Activated effector memory CD4-positive, alpha-beta T cell treated with Interleukin-2 at 50 U/mL for 16 hours (primary cell): ENCODE measurements at places on chromosomes 4 and X.

GRCh38 chr4:102036016-102036415 is 245.5 kb downstream of the BANK1 start:
- DNase-seq: no peak

DNA sequence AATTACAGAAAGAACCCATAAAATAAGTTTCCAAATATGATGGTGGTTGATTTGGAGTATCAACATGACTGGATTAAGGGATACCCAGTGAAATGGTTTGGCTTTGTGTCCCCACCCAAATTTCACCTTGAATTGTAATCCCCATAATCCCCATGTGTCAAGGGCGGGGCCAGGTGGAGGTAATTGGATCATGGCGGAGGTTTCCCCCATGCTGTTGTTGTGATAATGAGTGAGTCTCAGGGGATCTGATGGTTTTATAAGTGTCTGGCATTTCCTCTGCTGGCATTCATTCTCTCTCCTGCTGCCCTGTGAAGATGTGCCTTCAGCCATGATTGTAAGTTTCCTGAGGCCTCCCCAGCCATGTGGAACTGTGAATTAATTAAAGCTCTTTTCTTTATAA is 39.1 kb downstream of the WDFY3 start:
- no peak for DNase-seq

GRCh38 chr4:140020457-140021361 is 133.3 kb downstream of the MAML3 start:
- no peak for DNase-seq

- no peak for DNase-seq
These were observed 297.5 kb upstream of the RASGEF1B start for GRCh38 chr4:81769244-81769643.

GRCh38 chr4:98514741-98515469 is 143.5 kb downstream of the TSPAN5 start:
- no peak for DNase-seq

GRCh38 chr4:156344397-156344796 is 390.7 kb upstream of the CTSO start:
- DNase-seq: no peak

DNA sequence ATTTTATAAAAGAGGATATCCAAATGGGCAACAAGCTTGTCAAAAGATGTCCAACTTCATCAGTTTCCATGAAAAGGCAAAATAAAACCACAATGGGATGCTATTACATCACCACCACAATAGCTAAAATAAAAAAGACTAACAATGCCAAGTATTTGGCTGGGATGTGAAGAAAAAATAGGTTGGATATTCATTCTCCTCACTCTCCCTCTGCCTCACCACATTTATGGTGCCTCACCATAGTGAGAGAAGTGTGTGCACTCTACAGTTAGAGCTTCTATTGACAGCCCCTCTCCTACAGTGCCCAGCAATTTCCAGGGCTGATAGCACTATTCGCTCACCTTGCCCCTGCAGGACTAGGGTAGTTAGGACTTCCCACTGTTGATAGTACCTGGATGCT is 25.5 kb downstream of the VEGFC start:
- DNase-seq: no peak

GRCh38 chr4:107094332-107094731 is 58.2 kb upstream of the DKK2 start:
- no peak for DNase-seq

DNA sequence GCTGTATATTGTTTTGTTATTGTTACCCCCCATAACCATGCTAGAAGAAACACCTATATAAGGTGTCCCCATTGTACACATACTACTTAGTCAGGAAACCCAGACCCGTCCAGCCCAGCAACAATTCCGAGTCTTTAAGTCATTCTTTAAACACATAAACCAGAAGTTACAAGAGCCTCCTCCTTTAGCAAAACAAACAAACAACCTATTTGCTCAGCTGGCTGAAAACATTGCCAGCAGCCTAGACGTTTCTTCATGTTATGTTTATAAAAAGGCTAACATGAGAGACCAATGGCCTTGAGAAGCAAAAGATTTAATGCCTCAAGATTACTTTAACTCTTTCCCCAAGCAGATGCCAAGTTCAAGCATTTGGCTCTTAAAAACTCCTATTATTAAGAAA is 1.4 kb downstream of the ACOX3 start:
- no peak for DNase-seq

GRCh38 chr4:113106108-113106507 is 56.7 kb downstream of the ANK2 start:
- no peak for DNase-seq

DNA sequence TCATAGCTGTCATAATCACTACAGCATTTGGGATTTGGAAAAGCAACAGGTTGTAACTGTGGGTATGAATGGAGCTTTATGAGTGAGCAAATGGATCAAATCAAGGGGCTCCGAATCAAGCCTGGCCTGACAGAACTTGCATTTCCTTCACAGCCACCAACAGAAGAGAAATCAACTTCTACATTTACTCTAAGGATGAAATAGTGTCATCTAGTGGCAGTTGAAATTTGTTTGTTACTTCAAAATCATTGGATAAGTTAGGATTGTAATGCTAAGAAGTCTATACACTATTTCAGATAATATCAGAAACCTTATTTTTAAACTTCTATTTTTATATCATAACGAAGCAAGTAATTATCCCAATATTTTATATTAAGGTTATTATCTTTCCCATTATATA is 10.7 kb upstream of the WDR17 start:
- no peak for DNase-seq

- no peak for DNase-seq
These were observed 225.2 kb downstream of the ADGRL3 start for GRCh38 chr4:61425315-61425714.

DNA sequence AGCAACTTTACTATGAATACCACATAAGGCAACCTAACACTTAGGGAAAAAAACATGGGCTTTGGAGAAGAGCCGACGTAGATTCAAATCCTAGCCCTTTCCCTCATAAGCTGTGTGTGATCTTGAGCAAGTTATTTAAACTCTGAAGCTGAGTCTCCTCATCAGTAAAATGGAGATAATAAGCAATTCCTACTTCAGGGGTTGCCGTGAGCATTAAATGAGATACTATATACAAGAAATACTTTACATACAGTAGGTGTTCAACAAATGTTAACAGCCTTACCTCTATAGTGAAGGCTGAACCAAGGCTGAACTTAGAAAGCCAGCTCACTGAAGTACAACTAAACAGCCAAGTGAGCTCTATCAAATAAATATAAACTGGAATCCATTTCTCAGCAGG is 146.2 kb upstream of the DKK2 start:
- no peak for DNase-seq

DNA sequence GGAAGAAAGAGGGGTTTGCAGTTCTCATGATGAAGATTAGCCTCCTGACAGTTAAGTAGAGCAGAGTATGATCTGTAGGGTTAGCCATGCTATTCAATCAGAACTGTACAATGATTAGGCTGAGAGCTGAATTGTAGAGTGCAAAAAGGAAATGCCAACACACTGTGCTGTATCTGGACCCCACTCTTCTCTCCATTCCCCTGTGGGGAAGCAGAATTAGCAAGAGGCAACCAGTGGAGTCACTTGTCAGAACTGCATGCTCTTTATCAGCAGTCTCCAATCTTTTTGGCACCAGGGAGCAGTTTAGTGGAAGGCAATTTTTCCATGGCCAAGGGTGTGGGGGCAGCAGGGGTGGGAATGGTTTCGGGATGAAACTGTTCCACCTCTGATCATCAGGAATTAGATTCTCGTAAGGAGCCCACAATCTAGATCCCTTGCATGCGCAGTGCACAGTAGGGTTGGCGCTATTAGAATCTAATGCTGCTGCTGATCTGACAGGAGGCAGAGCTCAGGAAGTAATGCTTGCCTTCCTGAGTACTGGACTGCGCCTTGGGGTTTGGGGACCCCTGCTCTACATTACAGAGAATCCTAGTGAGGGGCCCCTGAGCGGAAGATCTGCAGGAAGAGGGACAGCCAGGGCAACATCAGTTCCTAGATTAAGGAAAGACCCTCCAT is 19.4 kb downstream of the TBC1D9 start:
- DNase-seq: no peak

GRCh38 chrX:69317721-69318120 is 152.5 kb upstream of the PJA1 start:
- DNase-seq: no peak

DNA sequence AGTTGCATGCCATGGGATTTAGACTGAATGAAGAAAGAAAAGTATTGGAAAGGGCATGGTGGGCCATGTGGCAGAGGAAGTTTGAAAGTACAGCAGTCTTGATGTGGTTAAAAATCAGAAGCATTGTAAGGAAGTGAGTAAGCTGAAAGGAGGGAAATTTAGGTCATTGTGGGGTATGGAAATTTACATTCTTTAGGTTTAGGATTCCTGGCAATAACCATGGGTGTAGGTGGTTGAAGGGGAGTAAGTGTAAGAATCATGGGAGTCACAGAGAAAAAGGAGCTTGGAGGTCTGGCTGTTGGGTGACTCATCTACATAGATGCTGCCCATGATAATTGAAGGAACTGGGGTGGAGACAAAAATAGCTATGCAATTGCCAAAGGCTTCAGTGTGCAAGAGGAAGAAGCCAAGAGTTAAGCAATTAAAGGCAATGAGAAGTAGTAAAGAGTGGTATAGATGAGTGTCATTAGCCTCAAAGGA is 243.8 kb upstream of the LDB2 start:
- no peak for DNase-seq

DNA sequence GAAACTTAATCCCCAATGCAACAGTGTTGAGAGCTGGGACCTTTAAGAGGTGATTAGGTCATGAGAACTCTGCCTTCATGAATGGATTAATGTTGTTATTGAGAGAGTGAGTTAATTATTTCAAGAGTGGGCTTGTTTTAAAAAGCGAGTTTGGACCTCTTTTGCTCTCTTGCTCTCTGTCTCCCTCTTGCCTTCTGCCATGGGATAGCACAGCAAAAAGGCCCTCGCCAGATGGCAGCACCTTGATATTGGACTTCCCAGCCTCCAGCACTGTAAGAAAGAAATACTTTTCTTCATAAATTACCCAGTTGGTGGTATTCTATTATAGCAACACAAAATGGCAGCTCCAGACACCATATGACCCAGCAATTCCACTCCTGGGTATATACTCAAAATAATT is 7.0 kb upstream of the ATP6AP2 start:
- peak; percentile 8 for DNase-seq

DNA sequence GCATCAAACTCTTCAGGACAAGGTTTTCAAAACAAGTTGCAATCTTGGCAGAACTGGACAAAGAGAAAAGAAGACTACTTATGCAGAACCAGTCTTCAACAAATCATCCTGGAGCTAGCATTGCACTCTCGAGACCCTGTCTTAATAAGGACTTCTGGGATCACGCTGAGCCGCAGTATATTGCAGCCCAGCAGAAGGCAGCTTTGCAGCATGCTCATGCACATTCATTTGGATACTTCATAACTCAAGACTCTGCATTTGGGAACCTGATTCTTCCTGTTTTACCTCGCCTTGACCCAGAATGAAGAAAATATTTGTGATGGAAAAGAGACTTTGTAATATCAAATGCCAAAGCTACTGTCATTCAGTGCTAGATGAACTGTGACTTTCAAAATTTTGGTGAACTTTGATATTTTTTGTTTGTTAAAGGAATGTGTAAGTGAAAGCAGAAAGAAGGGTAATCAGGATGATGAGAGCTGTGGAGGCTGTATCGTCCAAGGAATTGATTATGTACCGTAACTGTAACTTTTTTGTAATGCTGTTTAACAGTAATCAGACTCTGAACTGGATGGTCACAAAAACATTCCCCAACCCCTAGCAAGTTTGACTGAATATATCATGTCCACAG is 27.2 kb downstream of the HSPA4L start:
- no peak for DNase-seq

- DNase-seq: no peak
These were observed 124.0 kb downstream of the TENM3 start for GRCh38 chr4:182367153-182367552.

DNA sequence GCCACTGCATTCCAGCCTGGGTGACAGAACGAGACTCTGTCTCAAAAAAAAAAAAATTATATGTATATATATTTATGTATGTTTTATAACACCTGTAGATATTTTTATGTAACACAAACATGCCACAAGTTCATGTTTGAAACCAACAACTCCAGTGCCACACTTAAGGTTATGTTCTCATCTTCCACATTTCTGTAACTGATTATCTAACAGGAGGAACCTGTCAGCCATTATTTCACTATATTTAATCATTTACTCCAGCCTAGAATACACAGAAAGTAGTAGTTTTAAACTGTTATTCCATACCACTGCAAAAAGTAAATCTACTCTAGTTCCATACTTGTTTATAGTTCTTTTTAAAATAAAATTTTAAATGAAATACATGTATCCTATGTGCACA is 32.3 kb downstream of the MCUB start:
- DNase-seq: no peak

DNA sequence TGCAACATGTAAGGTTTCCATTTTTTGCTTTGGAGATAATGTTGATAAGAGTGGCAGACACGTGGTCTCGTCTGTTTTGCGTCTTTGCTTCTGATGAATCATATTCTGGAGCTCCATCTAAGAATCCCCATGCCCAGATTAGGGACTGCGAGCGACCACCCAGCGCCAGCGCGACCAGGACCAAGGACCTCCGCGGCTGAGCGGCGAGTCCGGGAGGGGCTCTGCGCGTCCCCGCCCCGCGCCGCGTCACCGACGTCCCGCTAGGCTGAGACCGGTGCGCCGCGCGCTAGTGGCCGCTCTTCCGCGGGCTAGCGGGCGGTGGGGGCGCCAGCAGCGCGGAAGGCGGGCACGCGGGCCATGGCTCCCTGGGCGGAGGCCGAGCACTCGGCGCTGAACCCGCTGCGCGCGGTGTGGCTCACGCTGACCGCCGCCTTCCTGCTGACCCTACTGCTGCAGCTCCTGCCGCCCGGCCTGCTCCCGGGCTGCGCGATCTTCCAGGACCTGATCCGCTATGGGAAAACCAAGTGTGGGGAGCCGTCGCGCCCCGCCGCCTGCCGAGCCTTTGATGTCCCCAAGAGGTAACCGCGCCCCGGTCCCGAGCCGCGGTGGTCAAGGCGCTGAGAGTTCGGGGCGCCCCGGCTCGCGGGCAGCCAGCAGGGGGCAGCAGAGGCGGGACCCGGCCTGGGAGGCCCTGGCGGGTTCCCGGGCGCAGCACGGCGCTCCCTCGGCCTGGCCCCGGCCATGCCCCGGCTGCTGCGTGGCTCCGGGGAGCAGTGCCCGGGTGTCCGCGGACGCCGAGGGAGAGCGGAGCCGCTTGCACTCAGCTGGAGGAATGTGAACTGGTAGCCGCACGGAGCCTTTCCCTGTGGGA is at the start of gene SRD5A3:
Gene SRD5A3 (plus strand): TSS at position 263 of the 871 bp plus-strand sequence. CDS start 95 bp downstream, at position 358.
- peak; percentile 67 for DNase-seq

DNA sequence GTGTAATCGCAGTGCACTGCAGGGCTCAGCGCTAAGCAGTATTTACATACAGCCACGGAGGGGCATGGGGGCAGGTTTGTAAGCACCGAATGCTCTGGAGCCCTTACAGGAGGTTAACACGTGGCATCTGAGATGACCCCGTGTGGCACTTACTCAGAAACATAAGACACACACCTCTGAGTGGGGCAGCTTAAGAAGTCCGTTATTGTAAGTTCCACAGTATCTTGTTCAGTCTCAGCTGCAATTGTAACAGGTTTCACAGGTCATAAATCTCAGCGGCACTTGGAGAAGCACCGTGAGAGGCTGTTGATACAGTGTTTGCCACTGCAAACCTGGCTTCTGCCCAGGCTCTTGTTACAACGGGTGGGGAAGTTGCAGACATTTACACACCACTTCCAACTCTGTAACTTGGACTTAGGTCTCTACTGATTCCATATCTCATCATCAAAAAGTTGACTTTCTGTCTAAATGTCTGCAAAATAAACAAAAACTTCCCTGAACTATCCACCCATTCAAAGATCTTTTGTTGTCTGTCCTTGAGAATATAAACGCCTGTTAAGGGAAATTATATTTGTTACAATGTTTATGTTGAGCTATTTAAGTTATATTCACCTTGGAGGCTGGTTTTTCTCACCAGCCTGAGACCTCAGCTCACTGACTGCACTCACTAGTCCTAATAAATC is 10.3 kb downstream of the CPLX1 start:
- DNase-seq: no peak
